ENCODE measurements at places on chromosomes 7 and 10. TPM values are rescaled to one million over a fixed set of nuclear protein-coding genes. Genes with fewer than 3 reads are reported as not detected.

Gene SEMA3C
- 22.5 TPM for total RNA-seq

Gene LOXL4
- 2.4 TPM for total RNA-seq

Gene SPDYE9
- not detected for total RNA-seq

Gene OR2A7
- total RNA-seq = under 0.01 TPM

Gene SCART1
- total RNA-seq = 1.3 TPM

Gene SERPINE1
- total RNA-seq = 3,900 TPM

Gene STAG3
- 0.09 TPM for total RNA-seq

Gene MSS51
- 0.54 TPM for total RNA-seq

Gene LLCFC1
- total RNA-seq = not detected

Gene WNT2
- 0.19 TPM for total RNA-seq

Gene FXYD4
- total RNA-seq = not detected

Gene OPN4
- not detected for total RNA-seq

Gene TMEM196
- not detected for total RNA-seq

Gene EN2
- total RNA-seq = 0.09 TPM

Gene TFAM
- total RNA-seq = 40.9 TPM

Gene HMX2
- not detected for total RNA-seq

Gene ANKRD22
- total RNA-seq = not detected

Gene EVX1
- total RNA-seq = not detected

Gene ZC3HAV1L
- total RNA-seq = 8.9 TPM

Gene OR6B1
- total RNA-seq = not detected

Gene LRRD1
- not detected for total RNA-seq

Gene AGAP6
- total RNA-seq = 3.6 TPM

Gene EEF1AKMT2
- 13.9 TPM for total RNA-seq

Gene NYAP1
- total RNA-seq = 2.2 TPM

Gene EEPD1
- 0.54 TPM for total RNA-seq

Gene NRG3
- total RNA-seq = 0.19 TPM

Gene TES
- total RNA-seq = 109 TPM

Gene ZEB1
- total RNA-seq = 135 TPM

Gene UNCX
- not detected for total RNA-seq

Gene ADO
- 17.8 TPM for total RNA-seq

Gene CADPS2
- total RNA-seq = 53.7 TPM

Gene ELFN1
- total RNA-seq = 1.2 TPM

Gene GIMAP7
- 16.2 TPM for total RNA-seq

Gene ECHDC3
- total RNA-seq = 1.8 TPM

Gene MMD2
- not detected for total RNA-seq

Gene AQP1
- total RNA-seq = 14.2 TPM

Gene ZCWPW1
- total RNA-seq = 0.85 TPM

Gene ZNF365
- total RNA-seq = 0.28 TPM

Gene KLF14
- not detected for total RNA-seq

Gene CAMK2B
- 3.1 TPM for total RNA-seq

Gene SDK1
- total RNA-seq = 0.81 TPM

Gene AP4M1
- 20.4 TPM for total RNA-seq

Gene MAPK8
- total RNA-seq = 39.9 TPM

Gene HKDC1
- 0.19 TPM for total RNA-seq

Gene CISD1
- total RNA-seq = 36.2 TPM

Gene PRSS37
- total RNA-seq = not detected

Gene UBN2
- total RNA-seq = 5.0 TPM

Gene SEMA4G
- 0.94 TPM for total RNA-seq

Gene GIMAP5
- 42.8 TPM for total RNA-seq

Data from endothelial cell of coronary artery (primary cell).